Activated T-cell treated with anti-CD3 and anti-CD28 coated beads, Interleukin-2, amount 50 U/mL, for 48 hours (primary cell): ENCODE measurements at places on chromosomes 3 and 15.

- DNase-seq, result no peak
Measured at GRCh38 chr15:29021857-29022256, 136.1 kb downstream of the APBA2 start.

- DNase-seq, result no peak
Measured at GRCh38 chr15:39127925-39128617, 452.8 kb upstream of the THBS1 start.

DNA sequence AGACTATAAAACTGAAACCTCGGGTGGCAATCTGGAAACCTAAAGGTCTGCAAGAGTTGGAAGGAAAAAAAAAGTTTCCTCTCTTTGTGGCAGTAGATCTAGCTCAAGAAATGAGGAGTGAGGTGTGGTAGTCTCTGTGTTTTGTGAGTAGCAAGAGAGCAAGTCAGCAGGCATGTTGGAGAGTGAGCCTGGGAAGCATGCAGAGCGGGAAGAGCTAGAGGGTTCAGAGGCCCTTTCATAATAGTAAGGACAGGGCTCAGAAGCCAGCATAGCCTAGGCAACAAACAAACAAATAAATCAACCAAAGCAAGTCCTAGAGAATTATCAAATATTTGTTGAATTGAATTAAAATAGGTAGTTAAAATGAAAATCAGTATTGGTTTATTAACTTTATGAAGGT, 189.7 kb upstream of the CBLB start:
- DNase-seq, result no peak

DNA sequence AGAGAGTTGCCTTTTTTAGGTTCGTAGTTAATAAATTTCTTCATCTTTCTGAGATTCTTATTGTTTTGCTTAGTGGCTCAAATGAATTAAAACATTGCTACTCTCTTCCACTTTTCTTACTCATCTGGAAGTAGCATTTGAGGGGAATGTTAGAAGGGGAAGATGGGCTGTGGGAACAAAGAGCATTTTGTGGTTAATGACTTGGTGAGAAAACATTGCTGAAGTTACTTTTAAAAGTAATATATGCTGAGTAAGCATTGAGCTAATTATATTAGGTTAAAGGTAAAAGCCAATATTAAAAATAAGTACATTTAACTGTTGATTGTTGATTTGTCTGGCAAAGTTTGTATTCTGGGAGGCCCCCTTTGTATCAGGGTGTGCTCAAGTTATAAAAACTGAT, 5.7 kb downstream of the MORF4L1 start:
- no peak for DNase-seq

DNA sequence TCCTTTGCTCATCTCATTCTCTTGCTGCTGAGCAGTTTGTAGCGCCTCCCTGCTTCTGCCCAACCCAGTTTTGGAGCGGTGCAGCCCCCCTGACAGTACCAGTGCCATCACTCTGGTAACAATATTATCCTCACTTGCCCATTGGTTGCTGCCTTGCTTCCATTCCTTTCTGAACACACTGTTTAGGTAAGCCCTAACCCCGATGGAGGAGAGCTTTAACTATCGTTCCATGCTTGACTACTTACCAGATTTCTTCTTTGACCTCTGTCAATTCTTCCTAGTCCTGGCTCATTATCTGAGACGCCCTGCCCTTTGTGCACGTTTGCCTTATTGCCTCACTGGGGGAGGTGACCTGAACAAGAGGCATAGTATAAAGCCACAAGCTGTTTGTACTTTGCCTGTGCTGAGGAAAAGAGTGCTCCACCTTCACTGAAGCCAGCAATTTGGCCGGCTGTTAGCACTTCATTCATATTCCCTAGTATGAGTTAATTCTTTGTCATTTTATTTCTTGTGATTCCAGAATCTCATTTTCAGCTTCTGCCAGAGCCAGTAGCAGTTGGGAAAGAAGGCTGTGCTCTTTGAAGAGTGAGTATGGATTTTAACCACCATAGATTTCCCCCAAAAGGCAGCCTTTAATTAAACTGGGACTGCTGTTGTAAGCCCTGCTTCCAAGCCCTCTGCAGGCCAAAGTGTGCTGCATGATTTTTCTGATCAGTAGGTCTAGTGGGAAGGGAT, 11.9 kb downstream of the ABHD6 start:
- DNase-seq, result no peak

DNA sequence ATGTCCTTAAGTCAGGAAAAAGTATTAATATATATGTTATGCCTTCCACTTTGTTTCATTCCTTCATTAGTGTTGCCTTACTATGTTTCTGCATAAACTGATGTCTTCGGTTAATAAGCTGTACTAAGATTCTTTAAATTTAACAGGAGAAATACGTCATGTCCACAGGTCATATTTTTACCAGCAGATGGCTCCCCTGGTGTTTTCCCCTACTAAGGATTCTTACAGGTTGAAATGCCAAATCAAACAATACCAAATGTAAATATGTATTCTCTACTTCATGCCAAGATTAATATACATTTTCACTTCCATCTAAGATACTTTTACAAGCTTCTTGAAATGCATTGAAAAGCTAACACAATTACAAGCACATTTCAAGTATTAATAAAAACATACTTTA, 1602.1 kb downstream of the SI start:
- no peak for DNase-seq

DNA sequence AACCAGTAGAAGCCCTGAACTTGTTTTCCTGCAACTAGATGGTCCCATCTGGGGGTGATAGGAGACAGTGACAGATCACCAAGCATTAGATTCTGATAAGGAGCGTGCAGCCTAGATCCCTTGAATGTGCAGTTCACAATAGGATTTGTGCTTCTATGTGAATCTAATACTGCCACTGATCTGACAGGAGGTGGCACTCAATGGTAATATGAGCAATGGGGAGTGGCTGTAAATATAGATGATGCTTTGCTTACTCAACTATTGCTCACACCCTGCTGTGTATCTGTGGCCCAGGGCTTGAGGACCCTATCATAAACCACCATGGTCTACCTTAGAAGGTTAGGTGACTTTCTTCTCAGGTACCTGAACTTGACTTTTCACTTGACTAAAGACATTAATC, 417.1 kb upstream of the ARHGEF26 start:
- no peak for DNase-seq

- DNase-seq, result no peak
Measured at GRCh38 chr15:51335538-51336410, 2.6 kb downstream of the CYP19A1 start.
